ENCODE measurements at places on chromosomes 11 and 22.

GRCh38 chr11:125079878-125080530 is 16.9 kb downstream of the SLC37A2 start:
- DNase-seq = no peak

- no peak for DNase-seq
Observed at GRCh38 chr11:70578371-70578770, 180.0 kb downstream of the CTTN start.

DNA sequence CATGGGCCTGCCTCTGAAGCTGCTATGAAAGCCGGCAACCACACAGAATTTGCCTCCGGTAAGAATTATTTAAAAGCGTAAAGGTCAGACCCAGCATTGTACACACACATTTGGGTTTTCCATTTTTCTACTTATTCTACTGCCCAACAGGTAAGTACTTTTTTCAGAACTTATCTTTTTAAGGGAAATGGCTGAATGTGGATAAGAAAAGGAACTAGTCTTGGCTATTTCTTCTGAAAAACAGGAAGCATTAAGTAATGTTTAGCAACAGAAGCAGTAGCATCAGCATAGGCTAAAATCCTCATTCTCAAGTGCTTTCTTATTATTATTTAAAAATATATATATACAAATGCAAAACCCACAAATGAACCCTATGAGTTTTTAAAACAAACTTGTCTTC is 103.1 kb downstream of the MPPED2 start:
- no peak for DNase-seq

- no peak for DNase-seq
Observed at GRCh38 chr11:1825039-1825740, 9.6 kb upstream of the SYT8 start.

DNA sequence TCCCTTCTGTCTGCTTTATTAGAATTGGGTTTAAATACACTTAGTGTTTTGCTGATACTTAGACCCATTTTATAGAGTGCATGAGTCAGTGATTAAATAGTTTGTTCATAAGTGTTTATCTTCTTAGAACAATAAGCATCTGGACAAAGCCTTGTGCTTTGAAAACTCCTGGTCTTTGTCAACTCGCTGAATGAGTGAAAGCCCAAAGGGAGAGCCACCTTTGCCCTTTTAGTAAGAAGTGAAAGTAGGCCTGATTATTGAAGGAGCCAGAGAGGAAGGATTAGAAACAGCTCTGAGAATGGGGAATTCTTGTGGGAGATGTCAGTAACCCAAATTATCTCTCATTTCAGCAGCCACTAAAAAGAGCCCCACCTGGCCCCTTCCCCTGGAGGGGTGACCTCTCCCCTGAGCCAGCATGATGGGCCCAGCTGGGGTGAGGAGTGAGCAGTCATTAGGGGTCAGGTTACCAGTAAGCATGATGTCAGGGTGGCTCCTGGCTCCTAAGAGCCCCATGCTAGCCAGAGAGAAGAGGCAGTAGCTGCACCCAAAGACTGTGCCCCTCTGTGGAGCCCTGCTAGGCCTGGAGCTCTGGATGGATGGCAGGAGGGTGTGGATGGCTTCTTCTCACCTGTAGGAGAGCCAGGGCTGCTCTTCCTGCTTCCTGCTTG is 125.1 kb upstream of the E2F8 start:
- DNase-seq = no peak

DNA sequence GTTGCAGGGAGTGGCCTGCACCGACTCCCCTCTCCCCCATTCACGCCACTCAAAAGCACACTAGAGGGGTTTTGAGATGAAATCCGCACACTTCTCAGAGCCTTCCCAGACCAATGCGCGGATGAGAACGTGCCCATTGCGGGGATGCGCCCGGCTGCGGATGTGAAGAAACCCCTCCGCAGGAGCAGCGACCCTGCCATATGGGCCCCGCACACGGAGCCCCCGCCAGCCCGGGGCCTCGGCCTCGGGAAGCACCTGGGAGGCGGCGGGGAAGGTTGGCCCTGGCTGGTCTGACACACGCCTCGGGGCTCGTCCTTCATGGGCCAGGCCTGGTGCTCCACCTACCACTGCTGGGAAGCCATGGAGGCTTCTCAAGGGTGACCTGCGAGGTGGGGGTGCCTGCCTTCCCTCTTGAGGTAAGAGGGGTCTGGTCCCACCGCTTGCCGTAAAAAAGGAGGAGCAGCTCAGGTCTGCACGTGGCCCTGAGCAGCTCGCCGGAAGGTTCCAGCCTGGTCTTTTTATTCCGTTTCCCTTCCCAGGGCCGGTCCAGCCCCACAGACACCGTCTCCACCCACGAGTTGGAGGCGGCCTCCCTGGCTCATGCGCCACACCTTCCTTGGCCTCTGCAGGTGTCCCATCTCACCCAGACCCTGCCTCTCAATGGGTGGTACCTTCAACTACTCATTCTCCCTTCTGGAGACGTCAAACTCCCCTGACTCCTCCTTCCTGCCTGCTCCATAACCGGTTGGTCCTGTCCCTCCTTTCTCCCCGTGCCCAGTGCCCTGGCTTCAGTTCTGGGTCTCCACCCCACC is 39.4 kb downstream of the TRMU start:
- DNase-seq = no peak

DNA sequence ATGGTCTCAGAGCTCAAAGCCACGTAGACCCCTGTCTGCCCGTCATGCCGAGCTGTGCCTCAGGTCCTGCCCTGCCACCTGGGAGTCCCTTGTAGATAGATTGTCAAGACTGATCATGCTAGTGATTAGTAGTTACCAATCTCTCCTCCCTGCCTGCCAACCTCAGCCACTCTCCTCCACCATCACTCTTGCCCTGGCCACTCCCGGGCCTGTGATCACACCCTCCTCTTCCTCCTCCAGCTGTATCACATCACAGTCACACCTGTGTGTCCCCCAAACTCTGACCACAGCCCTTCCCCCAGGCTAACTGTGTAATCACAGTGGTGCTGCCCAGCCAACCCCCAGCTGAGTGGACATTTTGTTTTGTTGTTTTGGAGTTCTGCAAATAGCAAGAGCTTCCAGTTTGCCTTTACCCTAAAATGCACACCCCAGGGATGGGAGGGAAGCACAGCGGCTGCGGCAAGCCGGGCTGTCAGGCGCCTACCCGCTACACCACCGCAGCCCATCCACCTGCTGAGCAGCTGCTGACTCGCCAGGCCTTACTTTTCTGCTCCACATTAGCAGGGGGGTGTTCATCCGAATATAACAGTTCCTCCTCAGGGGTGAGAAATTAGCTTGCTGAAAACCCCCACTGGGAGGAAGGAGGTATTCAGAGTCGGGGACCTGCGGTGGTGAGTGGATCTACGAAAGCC is 45.8 kb downstream of the LRFN4 start:
- DNase-seq = no peak

DNA sequence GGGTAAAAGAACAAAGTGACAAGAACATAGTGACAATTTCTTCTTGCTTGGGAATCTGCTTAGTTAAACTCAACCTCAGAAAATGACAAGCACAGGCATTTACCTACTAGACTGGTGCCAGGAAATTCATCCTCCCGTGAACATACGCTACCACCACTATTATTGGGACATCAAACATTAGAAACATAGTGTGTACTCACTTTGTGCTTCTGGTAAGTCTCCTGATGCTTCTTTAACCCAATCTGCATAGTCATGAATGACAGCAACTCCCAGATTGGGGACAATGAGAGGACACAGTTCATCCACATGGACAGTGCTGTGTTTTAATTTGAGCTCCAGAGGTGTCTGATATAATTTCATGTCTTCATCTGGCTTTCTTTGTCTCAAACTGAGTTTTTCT is 29.2 kb upstream of the CHRNA10 start:
- no peak for DNase-seq

DNA sequence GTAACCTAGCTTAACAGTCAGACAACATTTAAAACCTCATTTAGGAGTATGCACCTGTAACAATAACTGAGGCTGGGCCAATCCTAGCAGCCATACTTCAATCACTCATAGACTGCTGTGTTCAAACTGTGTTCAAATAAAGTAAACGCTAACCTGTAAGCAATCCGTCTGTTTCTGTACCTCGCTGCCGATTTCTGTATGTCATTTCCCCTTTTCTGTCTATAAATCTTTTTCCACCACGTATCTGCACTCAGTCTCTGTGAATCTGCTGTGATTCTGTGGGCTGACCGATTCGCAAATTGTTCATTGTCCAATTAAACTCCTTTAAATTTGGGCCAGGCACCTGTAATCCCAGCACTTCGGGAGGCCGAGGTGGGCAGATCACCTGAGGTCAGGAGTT is 12.3 kb downstream of the APOBEC3H start:
- no peak for DNase-seq

DNA sequence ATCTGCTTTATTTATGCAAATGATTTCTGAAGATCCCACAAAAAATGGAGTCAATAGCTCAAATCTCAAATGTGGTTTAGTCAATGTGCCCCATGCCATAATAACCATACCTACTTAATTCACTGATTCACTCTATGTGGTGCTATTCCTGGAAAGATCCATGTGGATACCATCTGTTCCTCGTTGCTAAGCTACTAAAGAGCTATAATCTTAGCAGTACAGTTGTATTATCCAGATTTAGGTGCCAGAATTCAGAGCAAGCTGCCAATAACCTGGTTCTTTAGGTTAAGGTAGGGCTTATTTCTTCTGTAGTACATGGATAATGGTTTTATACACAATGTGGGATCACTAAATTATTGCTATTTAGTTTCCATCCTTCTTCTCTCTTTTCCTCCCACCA is 974.7 kb upstream of the CCDC90B start:
- DNase-seq = no peak

DNA sequence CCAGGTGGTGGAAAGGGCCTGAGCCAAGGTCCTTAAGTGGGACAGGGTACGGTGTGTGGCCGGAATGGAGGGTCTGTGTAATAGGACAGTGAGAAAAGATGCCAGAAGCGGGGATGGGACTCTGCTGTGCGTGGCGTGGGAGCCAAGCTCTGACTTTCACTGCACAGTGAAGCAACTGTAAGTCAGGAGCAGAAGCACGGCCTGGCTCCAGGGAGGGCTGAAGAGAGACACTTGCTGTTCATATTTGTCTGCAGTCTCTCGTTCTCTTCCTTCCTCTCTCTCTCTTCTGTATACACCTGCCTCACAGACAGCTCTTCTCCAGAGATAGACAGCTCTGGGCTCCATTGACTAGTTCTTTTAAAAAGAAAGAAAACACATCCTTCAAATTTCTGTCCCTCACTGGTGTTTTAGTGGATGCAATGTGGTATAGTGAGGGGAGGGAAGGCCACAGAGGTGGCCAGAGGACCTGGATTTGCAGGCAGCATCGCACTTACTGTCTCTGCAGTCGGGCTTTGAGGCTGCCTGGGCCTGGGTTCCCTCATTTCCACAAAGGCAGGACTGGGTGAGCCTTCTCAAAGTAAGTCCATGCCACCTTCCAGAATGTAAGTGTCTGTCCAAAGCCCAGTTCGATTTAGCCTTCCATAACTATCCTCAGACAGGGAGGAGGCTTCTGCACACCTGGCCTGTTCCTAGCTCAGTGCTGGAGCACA is 2.1 kb downstream of the IL17RA start:
- no peak for DNase-seq

DNA sequence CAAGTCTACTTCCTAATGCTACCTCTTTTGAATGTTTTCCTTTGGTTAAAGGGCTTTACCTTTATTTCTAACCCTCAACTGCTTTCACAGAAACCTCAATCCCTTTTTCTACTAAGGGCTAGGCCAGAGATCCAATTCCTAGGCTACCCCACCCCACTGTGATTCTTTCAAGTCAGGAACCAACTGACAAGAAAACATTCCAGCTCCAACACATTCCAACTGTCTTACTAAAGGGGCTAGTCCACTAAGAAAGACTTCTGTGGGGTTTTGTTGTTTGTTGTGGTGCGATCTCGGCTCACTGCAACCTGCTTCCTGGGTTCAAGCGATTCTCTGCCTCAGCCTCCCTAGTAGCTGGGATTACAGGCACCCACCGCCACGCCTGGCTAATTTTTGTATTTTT is 151.3 kb downstream of the APOL5 start:
- DNase-seq = no peak

- no peak for DNase-seq
Observed at GRCh38 chr11:5276697-5277096, 7.0 kb upstream of the HBE1 start.

GRCh38 chr11:60710482-60710881 is 11.1 kb downstream of the MS4A8 start:
- DNase-seq = no peak

- no peak for DNase-seq
Observed at GRCh38 chr11:32843544-32843943, 13.8 kb downstream of the PRRG4 start.

- no peak for DNase-seq
Observed at GRCh38 chr11:116692318-116693101, 80.3 kb downstream of the BUD13 start.

DNA sequence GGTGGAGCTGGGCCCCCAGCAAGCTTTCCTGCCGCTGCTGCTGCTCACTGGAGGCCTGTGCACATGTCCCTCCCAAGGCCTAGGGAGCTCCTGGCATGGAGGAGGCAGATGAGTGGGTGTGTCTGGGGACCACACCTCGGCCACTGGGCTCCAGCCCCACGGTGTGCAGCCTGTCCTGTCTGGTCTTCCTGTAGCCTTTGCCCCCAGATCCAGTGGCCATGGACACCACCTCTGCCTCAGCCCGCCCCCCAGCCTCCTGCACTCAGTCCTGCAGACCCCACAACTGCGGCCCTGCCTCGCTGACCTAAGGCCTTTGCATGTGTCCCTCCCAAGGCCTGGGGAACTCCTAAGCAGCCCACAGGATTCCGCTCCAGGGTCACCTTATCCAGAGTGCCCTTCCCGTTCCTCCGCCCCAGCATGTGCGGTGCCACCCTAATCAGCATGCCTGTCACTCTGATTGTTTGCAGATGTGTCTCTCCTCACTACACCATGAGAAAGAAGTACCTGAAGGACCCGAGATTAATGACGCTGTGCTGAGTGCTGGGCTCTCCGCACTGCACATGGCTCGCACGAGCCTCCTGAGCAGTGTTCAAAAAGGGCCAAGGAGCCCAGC is 8.6 kb downstream of the GAL start:
- DNase-seq = no peak

- no peak for DNase-seq
Observed at GRCh38 chr11:85595285-85595884, 31.8 kb downstream of the DLG2 start.

DNA sequence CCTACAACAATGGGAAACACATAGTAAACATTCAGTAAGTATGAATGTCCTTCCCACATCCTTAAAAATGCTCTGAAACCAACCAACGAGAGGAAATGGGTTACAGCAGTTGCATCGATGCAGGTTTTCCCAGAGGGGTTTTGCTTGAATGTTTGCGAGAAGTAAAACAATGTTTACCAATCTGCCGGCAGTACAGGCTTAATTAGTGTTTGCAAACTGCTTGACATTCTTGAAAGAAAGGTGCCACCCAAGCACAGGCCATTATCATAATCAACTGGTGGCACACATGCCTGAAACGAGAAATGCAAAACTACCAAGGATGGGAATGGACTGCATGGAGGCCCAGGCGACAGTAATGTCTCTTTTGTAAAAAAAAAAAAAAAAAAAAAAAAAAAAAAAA is 27.1 kb upstream of the OPCML start:
- DNase-seq = no peak
